ENCODE measurements at places on chromosomes 4 and X. TPM values are rescaled to one million over a fixed set of nuclear protein-coding genes. Genes with fewer than 3 reads are reported as not detected.
A peak's percentile ranks its signal among the peaks of the same experiment; 100 is the strongest.

Gene GPR119
- polyA plus RNA-seq = 0.11 TPM

Gene GPM6B
- 179 TPM for polyA plus RNA-seq

Gene NLGN4X
- polyA plus RNA-seq = 124 TPM

Gene ASB9
- 0.64 TPM for polyA plus RNA-seq

Gene UGT2A3
- polyA plus RNA-seq = not detected

DNA sequence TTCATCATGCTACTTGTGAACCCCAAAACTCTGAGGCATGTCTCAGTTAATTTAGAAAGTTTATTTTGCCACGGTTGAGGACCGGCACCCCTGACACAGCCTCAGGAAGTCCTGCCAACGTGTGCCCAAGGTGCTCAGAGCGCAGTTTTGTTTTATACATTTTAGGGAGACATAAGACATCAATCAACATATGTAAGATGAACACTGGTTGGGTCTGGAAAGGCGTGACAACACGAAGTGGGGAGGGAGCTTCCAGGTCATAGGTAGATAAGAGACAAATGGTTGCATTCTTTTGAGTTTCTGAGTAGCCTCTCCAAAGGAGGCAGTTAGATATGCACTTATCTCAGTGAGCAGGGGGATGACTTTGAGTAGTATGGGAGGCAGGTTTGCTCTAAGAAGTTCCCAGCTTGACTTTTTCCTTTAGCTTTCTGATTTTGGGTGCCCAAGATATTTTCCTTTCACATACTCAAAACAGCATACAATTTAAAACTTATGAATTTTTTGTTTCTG, 98.9 kb downstream of the SYTL5 start:
- DNase-seq = no peak

GRCh38 chr4:94722270-94722669, 35.5 kb upstream of the BMPR1B start:
- no peak for DNase-seq

DNA sequence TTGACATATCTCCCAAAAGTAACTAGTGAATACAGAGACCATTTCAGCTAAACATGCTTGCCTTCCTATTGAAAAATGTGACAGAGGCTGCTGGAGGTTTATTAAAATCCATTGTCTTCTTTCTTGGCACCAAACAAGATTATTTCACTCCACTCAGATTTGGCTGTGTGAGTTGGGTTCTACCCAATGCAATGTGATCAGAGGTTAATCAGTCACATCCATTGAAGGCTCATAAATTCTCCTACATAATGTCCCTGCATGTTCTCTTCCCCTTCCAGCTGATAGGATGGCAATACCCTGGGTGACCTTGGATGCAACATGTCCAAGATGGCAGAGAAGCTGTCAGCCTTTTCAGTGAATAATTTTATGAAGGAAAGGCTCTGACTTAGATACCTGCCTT, 54.5 kb downstream of the TKTL2 start:
- DNase-seq = no peak

DNA sequence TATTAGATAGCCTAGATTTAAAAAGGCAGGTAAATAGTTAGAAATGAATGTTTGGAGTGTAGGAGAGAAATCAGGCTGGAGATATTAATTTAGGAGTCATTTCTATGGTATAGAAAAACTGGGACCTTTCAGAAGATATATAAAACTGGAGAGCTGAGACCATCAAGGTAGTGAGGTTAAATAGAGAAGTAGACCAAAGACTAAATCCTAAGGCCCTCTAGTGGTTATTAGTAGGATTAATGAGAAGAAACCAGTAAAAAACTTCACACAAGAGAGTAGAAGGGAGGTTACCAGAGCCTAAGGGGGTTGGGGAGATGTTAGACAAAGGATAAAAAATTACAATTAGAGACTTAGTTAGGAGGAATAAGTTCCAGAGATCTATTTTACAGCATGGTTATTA, 351.0 kb upstream of the SPANXN1 start:
- no peak for DNase-seq

DNA sequence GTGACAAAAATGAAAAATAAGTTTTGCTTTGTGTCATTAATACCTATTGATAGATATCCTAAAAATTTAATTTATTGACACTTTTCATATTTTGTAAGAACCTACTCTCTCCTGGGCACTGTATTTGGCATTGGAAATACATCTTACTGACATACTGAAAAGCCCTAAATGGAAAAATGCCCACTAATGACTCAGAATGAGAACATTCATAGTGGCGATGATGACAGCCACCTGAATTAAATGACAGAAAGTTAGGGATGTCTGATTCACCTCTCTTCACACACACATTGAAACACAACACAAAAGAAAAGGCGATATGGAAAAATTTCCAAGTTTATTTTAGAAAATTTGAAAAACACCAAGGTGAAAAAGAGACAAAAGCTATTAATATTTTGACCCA, 992.3 kb downstream of the STPG2 start:
- DNase-seq = no peak

DNA sequence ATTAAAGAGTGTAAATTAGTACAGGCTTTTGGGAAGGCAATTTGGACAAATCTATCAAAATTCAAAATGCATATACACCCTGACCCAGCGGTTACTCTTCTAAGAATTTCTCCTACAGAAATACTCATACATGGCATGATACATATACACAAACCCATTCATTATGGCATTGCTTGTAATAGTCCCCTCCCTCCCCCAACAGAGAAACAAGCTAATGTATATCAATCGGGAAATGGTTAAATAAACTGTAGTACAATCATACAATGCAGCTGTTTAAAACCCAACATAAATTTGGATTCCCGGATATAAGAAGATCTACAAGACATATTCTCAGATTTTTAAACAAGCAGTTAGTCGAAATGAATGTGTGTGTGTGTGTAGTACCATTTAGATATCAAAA, 808 bp downstream of the HUWE1 start:
- no peak for DNase-seq

DNA sequence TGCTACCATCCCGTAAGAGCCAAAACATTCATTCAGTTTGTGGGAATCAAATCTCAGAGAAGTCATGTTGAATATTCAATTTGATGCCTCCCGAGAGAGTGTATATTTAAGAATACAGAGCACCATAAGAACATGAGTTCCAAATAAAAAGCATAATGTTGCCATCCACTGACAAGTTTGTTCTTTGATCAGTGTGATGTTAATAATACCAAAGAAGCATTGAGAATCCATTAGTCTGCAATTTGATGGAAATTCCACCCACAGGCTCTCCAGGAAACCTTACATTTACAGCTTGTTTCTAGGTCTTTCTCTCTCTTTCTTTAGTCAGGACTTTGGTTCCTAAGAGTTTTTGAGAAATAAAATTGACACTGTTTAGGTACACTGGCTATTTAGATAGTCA, 200.6 kb upstream of the SFRP2 start:
- no peak for DNase-seq

GRCh38 chrX:57417827-57418226, 131.3 kb downstream of the FAAH2 start:
- DNase-seq = no peak

DNA sequence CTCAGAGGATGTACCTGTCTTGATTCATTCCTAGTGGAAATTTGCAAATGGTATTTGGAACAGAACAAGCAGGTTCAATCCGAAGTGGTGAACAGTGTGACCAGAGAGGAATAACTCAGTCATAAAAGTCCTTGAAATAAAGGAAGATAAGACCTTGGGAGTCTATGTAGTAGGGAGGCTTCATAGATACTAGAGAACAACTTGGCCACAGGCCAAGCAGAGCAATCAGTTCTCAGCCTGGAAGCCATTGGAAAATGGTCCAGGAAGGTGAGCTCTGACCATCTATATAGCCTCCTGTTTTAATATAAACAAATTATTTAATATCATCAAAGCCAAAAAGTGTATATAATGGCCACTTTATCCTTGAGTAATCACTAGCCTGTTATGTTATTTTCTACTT, 11.3 kb downstream of the TXK start:
- DNase-seq = no peak

- DNase-seq = no peak
These were observed 9.9 kb downstream of the PHEX start for GRCh38 chrX:22041907-22042530.

- no peak for DNase-seq
These were observed 187.2 kb downstream of the FBXW7 start for GRCh38 chr4:152348670-152349069.

DNA sequence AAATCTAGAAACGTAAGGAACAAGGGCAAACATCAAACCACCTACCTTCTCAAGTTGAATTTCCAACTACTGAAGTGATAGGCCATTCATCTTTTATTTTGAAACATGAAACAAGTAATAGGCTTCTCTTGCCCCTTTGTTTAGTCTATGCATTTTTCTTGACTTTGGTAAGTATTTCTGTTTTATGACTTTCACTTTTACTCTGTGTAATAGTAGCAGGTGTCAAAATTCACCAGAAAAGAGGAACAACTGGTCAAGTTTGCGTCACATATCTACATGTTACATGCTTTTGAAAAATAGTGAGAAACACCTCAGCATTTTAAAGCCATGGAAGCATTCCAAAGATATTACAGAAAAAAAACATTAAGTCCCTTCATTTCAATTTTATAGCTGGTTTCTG, 157.1 kb upstream of the FTHL17 start:
- DNase-seq = no peak

DNA sequence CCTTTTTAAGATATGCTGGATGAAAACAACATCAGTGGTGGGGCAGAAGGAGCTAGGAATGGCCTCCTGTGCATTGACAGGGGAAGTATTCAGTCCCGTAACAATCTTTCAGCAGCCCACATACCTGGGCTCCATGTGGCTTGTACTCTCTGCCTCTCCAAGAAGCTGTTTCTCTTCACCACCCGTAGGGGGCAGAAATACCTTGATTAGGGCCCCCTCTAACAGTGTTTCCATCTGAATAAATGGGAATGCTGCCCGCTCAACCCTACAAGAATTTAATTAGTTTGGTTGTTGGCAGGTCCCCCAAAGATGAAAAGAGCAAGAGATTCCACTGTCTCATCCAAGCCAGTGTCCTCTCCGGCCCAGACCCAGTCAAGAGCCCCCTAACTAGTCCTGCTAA, 155.2 kb downstream of the SMIM20 start:
- no peak for DNase-seq

DNA sequence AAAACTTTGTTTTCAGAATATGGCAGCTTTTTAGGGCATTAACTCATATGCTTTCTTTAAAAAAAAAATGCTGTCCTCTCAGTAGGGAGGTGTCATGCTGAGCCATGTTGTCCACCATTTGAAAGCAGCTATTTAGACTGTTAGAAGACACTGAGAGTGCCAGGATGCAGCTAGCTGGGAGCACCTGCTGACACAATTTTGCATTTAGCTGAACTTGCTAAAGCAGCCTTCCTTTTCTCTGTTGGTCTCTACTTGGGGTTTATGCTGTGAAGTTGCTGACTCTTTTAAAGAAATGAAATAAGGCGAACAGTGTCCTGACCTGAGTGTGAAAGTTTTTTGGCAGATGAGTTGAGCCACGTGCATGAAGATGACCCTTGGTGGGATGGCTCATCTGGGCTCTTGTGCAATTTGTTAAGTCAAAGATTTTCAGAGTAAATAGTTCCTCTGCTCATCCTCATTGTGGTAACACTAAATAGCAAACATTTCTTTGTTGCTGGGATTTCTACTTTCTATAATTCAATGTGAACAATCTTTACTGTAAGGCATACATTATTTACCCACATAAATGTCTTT, 64.5 kb downstream of the CDS1 start:
- DNase-seq = peak; percentile 34

DNA sequence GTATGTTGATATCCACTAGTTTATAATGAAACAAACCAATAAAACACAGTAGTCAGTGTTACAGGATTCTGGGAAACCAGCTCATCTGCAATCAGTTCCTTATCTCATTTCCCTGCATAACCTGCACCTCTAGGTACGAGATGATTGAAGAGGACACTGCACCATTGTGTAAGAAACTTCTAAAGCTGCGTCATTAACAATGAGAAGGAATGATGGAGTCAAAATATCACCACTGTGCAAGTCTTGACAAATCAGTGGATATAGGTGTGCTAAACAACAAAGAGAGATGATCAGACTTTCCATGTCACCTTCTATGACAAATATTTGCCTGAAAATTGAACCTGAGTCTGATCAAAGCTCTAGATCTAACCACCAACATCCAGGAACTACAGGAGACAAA, 40.7 kb upstream of the DHX15 start:
- no peak for DNase-seq

DNA sequence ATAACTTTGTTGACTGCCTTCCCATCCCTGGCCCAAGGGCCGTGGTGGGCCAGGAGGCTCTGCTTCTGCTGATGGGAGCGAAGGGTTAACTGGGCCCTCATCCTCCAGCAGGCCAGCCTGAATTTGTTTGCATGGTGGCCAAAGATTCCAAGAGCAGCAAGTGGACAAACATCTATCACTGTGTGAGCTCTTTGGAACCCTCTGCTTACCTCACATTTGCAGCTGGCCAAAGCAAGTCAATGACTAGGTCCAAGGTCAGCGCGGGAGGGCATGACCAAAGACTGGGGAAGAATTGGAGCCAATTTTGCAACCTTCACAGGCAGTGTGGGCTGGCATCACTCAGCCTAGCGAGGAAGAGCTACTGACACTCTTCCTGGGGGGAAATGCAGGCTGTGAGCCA, 67.8 kb upstream of the ATP6AP2 start:
- no peak for DNase-seq

- no peak for DNase-seq
These were observed 1.5 kb downstream of the P2RY8 start for GRCh38 chrX:1535241-1536041.

- DNase-seq = no peak
These were observed 422.2 kb downstream of the INPP4B start for GRCh38 chr4:142423861-142424260.

- DNase-seq = no peak
These were observed 11.7 kb downstream of the ARX start for GRCh38 chrX:25004040-25004439.

GRCh38 chr4:156615066-156615531, 356.5 kb downstream of the PDGFC start:
- no peak for DNase-seq
